Aorta (tissue), 5 donors: ENCODE measurements at places on chromosomes 7 and 10. TPM values are rescaled to one million over a fixed set of nuclear protein-coding genes. Genes with fewer than 3 reads are reported as not detected.

The DRGX gene
- not detected for total RNA-seq

The CNPY1 gene
- not detected for total RNA-seq

The MSMB gene
- not detected for total RNA-seq

DNA sequence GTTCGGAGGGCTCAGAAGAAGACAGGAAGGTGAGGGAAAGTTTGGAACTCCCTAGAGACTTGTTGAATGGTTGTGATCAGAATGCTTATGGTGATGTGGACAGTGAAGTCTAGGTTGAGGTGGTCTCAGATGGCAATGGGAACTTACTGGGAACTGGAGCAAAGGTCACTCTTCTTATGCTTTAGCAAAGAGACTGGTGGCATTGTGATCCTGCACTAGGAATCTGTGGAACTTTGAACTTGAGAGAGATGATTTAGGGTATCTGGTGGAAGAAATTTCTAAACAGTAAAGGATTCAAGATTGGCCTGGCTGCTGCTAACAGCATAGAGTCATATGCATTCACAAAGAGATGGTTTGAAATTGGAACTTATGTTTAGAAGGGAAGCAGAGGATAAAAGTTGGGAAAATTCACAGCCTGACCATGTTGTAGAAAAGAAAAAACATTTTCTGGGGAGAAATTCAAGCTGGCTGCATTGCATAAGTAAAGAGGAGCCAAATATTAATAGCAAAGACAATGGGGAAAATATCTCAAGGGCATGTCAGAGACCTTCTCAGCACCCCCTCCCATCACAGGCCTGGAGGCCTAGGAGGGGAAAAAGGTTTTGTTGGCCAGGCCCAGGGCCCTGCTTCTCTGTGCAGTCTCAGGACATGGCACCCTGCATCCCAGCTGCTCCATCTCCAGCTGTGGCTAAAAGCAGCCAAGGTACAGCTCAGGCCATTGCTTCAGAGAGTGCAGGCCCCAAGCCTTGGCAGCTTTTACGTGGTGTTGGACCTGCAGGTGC lies 26.0 kb upstream of the ARHGAP12 start:
- no peak for DNase-seq

DNA sequence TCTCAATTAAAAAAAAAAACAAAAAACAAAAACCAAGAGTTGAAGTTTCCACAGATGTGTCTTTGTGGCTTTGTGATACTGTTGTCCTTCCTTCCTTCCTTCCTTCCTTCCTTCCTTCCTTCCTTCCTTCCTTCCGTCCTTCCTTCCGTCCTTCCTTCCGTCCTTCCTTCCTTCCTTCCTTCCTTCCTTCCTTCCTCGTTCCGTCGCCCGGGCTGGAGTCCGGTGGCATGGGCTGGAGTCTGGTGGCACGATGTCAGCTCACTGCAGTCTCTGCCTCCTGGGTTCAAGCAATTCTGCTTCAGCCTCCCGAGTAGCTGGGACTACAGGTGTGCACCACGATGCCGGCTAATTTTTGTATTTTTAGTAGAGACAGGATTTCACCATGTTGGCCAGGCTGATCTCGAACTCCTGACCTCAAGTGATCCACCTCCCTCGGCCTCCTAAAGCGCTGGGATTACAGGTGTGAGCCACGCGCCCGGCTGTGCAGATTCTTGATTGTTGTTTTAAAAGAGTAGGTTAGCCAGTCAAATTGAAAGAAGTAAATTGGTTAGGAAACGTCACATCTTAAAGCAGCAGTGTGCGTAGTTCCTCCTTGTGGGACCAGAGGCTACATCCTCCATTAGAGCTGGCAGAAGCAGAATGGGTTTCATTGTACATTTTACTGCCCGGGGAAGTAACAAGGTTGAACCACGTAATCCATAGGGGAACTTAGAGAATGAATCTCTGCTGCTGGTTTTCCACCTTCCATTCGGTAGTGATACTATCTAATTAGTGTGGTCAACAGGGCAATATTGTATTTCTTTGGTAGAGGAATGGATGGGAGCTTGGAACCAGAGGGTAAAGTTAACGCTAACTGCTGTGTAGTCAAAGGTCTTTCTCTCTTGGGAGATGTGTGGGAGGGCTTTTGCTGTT lies 20.6 kb downstream of the DNAJB6 start:
- DNase-seq = no peak

DNA sequence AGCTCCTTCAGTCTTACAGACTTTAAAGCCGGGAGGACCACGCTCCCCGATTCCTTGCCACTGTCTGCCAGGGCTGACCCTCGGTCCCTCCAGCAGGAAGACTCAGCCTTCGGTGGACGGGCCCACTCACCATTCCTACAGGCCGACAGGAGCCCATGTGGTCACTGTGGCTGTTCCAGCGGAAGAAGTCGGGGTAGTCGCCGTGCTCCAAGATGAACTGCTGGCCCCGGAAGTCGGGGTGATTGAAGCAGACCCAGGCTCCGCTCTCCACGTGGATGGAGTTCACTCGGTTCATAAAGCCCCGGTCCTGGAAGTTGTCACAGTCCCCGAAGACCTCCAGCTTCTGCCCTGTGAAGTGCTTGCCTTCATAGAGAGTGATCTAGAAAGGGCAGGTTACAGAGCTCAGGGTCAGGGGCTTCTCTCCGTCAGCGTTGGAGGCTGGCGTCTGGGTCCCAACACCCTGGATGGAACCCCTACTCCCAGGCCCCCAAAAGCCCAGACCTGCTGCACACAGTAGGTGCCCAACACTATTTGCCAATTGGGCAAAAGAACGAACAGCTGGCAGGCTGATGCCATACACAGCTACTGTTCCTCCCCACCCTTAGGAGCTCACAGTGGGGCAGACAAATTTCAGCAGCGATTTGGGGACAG lies 1.9 kb downstream of the CRYGN start:
- DNase-seq = no peak

DNA sequence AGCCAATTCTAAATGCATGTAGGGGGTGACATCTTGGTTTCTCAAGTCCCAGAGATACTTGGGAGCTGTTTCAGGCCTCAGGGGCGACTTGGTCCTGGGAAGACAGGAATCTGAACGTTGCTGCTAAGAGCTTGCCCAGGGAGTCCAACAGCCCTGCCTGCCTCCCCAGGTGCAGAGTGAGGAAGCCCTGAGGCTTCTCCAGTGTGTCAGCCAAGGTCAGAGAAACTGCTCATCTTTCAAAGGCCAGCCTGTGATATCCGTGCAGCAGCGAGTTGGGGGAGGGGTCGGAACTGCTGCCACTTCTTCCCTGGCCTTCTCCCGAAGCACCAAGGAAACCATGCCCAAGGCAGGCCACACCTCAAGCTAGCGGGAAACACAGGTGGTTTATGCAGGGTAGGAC lies 9.7 kb downstream of the GDF2 start:
- no peak for DNase-seq

DNA sequence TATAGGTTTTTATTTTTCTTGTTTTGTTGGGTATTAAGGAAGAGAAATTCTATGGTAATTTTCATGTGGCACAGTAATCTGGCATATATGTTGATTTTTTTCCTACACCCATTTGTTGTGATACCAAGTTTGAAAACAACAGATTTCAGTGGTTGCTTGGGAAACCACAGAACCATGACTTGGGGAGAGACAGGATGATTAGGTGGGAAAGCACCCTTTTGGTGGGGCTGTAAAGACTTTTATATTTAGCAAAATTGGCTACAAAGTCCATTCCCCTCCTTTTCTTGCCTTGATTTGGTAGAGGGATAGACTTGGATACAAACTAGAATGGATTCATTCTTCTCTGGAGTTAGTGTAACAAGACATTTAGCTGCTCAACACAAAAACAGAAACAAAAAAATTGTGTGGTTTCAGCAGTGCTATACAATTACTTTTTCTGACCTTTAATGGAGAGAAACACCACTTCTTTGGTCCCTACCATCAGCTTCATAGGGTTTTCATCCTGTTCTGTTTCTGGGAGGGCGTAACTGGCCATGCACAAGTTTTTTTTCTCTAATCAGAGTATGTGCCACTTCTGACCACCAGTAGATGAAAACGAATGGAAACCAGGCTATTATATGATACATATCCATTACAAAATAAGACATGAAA lies 52.7 kb downstream of the FIGNL1 start:
- DNase-seq = no peak

- DNase-seq = no peak
Observed at GRCh38 chr10:111379534-111380187, 302.8 kb downstream of the ADRA2A start.

DNA sequence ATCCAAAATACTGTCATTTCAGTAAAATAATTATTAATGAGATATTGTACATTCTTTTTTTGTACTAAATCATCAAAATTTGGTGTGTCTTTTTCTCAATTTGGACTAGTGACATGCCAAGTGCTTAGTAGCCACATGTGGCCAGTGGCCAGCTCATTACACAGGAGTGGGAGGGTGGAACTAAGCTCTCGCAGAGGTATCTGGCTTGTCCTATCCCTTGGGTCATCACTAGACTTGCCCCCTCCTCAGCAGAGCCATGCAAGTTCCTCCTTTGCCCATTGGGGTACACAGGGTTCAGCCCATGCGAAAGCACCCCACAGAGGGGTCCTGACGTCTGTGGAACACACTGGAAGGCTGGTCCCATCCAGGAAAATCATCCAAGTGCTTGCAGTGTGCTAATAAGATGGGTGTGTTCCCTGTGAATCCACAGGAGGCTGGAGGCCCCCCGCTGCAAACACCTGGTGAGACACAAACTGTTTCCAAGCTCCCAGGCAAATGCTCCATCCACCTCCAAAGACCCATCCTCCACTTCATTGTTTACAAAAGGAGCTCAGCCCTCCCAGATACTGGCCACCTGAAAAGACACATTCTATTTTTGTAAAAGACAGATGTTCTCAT lies 1.3 kb downstream of the ARHGAP22 start:
- DNase-seq = no peak
